ENCODE measurements at places on chromosomes 4 and X. TPM values are rescaled to one million over a fixed set of nuclear protein-coding genes. Genes with fewer than 3 reads are reported as not detected.

DNA sequence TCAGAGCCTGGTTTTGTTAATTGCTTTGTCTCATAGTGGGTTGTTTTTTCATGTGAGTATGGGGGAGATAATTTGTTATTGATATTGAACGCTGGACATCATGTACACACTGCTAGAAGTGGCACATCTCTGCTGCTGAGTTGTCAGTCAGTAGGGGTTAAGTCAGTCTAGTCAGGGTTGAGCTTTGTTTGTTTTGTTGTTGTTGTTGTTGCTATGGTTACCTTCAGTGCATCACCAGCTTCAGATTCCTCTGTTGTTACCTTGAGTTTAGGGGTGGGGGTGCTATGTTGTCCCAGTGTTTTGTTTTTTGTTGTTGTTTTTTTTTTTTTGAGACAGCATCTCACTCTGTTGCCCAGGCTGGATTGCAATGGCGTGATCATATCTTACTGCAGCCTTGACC is 9.9 kb downstream of the YIPF6 start:
- DNase-seq = no peak

GRCh38 chr4:188841523-188841922 is 702.3 kb downstream of the TRIML1 start:
- DNase-seq = no peak

- peak; percentile 21 for DNase-seq
These were observed 308.4 kb upstream of the DIAPH2 start for GRCh38 chrX:96376266-96376665.

Gene CT47B1
- total RNA-seq = not detected

GRCh38 chr4:2297606-2298531 is 36.0 kb upstream of the MXD4 start:
- peak; percentile 10 for DNase-seq

GRCh38 chr4:169060391-169061091 is 50.5 kb upstream of the CBR4 start:
- peak; percentile 38 for DNase-seq

DNA sequence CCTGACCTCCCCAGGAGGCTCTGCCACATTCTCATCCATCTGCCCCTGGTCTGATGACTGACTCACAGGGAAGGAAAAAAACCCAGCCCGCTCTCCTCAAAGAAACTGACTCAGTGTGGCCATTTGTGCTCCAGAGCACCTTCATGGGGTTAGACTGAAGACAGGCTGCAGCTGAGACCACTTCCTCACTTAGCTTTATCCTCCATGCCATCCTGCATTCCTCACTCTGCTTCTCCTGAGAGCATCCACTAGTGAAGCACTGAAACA is 35.9 kb upstream of the HPSE start:
- DNase-seq = no peak

GRCh38 chr4:14078326-14078725 is 450.8 kb upstream of the BOD1L1 start:
- DNase-seq = no peak
